CD4-positive, alpha-beta T cell (primary cell): ENCODE measurements at places on chromosomes 5 and 9.

DNA sequence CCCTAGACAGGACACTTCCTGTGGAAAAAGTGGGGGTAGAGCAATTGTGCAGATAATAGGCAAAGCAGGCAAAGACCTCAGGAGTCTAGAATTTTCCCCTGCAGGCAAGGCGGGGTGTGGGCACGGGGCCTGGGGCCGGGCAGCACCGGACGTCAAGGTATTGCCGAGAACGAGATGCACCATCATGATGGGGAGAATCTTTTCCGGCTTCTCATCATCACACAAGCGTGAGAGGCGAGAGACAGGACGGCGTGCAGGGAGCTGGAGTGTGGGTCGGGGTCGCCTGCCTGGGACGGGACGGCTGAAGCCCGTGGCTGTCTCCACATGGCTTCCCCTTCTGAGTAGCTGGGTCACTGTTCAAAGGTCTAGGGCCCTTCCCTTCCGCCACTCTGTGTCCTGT, 44.5 kb downstream of the OLFM1 start:
- H3K36me3 ChIP-seq = no peaks in the 10 kb centered on the region
- DNase-seq = no peak
- H3K27me3 ChIP-seq = peaks cover 4% of the 10 kb centered on the region
- H3K4me1 ChIP-seq = no peaks in the 10 kb centered on the region

- no peaks in the 10 kb centered on the region for H3K4me1 ChIP-seq
- peaks cover 2% of the 10 kb centered on the region for H3K27me3 ChIP-seq
- no peak for DNase-seq
- H3K27ac ChIP-seq = no peak overlapping the region
- no peaks in the 10 kb centered on the region for H3K36me3 ChIP-seq
Observed at GRCh38 chr9:88559661-88560060, 24.7 kb downstream of the NXNL2 start.

DNA sequence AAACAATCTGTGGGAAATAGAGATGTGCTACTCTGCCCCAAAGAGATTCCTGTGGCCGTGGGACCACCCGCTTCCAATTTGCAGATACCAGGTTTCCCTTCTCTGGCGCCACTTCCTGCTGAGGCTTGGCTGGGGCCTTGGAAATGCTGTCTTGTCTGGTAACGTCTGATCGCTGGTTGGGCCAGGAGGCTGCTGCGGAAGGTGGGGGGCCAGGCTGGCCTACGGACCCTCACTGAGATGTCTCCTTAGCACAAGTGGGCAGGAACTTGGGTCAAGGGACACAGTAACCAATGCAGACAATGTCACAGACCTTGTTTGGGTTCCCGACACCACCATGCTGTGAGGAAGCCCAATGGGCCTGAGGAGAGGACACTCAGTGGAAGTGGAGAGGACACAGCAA, 31.7 kb upstream of the IRX4 start:
- H3K4me1 ChIP-seq = no peaks in the 10 kb centered on the region
- DNase-seq = no peak
- H3K36me3 ChIP-seq = no peaks in the 10 kb centered on the region
- H3K27ac ChIP-seq = no peak overlapping the region
- no peaks in the 10 kb centered on the region for H3K27me3 ChIP-seq

GRCh38 chr9:123365287-123365880, 9.4 kb downstream of the CRB2 start:
- no peak overlapping the region for H3K4me3 ChIP-seq
- H3K27me3 ChIP-seq = no peaks in the 10 kb centered on the region
- no peak for DNase-seq
- H3K4me1 ChIP-seq = peaks cover 3% of the 10 kb centered on the region
- no peak overlapping the region for H3K27ac ChIP-seq
